Lung microvascular endothelial cell (primary cell): ENCODE measurements at places on chromosomes 13 and 19. TPM values are rescaled to one million over a fixed set of nuclear protein-coding genes. Genes with fewer than 3 reads are reported as not detected.

DNA sequence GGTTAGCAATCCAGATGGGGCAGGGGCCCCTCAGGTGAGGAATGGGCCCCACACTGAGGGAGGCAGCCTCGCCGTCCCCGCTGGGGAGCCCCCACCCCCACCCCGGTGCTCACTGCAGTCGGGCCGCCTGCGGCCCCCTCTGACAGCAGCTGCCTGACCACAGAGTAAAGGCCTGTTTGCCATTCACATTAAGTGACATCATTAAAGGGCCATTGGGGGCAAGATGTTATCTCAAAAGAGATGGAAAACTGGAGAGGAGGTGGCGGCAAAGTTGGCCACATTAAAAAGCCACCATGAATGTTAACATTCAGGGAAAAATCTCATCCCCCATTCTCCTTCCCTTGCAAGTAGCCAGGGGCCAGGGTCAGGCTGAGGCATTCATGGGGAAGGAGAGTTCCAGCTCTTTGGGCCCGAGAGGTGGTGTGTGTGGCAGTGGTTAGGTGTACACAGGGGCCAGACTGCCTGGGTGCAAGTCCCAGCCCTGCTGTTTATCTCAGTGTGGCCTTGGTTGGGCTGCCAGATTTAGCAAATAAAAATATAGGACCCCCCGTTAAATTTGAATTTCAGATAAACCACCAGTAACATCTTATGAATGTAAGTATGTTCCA lies 20.9 kb downstream of the VSTM2B start:
- no peak for DNase-seq

DNA sequence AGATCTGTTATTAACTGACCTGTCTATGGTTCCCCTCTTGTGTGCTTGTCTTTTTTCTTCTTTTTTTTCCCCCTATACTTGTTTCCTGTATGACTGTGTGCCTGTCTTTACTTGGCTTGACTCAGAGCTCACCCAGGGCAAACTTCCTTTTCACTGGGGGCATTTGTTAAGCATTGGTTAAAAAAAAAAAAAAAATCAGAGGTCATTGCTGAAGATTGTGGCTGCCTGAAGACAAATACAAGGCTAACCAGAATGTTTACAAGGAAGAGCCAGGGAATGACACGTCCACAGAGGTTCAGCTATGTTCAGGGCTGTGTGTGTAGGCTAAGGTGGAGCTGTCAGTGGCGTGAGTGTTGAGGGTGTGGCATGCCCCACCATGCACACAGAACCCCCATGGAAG lies 47.1 kb downstream of the LNX2 start:
- peak; percentile 78 for DNase-seq

Gene KIR3DL2
- total RNA-seq: not detected in 2 replicates

DNA sequence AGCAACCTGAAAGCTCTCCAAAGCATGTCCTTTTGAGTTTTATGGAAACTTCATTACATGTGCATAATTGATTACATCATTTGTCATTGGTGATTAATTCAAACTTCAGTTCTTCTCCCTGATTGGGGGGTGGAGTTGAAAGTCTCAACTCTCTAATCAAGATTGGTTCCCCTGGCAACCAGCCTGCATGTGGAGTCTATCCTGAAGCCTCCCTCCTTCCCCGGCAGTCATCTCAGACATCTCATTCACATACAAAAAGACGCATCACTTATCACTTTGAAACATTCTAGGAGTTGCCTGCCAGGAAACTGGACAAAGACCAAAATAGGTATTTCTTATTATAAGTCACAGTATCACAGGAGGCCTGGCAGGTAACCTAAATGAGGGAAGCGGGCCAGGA lies 50.5 kb downstream of the TEX26 start:
- DNase-seq: no peak

DNA sequence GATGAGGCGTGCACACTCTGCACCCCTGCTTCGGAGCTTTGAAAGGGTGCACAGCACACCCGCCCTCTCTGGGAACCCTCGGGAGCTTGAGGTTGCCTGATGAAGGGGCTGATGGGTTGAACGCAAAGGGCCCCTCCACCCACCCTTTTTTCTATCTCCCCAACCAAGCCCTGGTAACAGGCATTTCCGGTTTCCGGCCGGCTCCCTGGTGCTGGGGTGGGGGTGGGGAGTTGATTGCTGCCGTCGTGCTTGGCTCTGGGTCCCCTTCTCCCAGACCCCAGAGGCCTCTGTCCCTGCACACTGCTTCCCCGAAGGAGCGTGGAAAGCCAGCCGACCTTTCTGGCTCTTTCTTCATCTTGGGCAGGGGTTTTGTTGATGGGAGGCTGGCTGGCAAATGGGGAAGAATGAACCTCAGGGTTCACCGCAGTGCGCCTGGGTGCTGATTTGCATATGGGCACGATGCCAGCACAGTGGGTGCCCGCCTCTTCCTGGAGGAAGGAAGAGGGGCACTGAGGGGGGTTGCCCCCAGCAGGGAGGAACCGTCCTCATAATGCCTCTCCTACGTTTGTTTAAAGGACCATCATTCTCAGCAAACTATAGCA lies 29.1 kb downstream of the VAV1 start:
- DNase-seq: peak; percentile 34

Gene AXL
- 2.6 and 27.0 TPM in 2 replicates for total RNA-seq
